Activated T-helper 9 cell treated with anti-CD3 and anti-CD28 coated beads, Interleukin-2, amount 50 U/mL, for 16 hours (primary cell): ENCODE measurements at places on chromosomes 3 and 15.
A peak's percentile ranks its signal among the peaks of the same experiment; 100 is the strongest.

DNA sequence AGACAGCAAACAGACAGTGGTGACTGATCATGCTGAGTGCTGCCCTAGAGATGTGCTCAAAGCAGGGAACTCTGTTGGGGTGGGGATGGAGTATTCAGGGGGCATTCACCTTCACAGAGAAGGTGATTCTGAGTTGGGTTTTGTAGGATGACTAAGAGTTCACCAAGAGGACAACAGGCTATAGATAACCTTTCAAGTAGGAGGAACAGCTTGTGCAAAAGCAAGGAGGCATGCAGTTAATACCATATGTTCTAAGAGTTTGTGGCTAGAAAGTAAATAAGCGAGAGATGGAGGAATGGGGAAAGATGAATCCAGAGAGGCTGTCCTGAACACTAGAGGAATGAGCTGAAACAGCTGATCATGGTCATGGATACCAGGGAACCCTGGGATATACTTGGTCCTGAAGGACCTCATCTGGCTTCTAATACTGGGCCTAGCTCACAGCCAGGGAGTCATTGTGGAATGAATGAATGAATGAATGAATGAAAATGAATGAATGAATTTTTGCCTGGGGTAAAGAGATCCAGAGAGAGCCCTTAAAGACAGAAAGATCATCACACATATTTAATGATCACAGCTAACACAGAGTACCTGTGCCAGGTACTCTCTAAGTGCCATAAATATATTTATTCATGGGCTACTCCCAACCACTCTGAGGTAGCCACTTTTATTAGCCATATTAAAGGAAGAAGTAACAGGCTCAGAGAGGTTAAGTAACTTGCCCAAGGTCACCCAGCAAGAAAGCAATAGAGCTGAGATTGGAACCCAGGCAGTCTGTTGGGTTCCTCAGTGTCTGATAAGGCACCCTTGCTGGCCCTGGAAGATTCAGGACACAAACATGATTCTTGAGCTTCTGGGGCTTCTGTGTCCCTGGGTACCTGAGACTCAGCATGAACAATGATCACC lies 22.0 kb downstream of the SMAD6 start:
- DNase-seq: no peak

DNA sequence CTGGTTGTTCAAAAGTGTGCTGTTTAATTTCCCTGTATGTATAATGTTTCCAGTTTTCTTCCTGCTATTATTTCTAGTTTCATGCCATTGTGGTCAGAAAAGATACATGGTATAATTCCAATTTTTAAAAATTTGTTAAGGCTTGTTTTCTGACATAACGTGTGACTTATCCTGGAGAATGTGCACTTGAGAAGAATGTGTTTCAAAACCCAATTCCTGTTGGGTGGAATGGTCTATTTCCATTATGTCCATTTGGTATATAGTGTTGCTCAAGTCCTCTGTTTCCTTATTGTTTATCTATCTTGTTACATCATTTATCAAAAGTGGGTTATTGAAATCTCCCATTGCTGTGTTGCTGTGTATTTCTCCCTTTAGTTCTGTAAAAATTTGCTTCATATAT lies 215.4 kb downstream of the GREM1 start:
- DNase-seq: no peak

GRCh38 chr15:39828374-39828931 lies 45.8 kb upstream of the FSIP1 start:
- no peak for DNase-seq

DNA sequence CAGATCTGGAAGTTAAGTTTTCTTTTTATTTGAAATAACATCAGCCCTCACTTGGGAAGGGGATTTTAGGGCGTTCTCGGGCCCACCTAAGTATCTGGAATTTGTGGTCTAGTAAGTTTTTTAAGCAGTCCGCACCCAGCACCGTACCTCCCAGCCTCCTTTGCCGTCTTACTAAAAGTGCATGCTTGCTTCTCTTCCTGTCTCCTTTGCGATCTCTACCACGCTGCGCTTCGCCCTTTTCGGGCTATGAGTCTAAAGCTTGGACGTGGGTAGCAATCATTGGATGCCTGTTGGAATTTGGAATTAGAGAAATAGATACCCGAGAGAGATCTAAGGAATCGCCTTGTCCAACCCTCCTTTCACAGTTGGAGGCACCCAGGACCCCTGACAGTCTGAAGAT lies 1.1 kb downstream of the THSD4 start:
- no peak for DNase-seq

GRCh38 chr3:81864272-81864671 lies 102.8 kb upstream of the GBE1 start:
- DNase-seq: no peak

- peak; percentile 1 for DNase-seq
Observed at GRCh38 chr15:62390791-62391640, 225.9 kb upstream of the C2CD4B start.

DNA sequence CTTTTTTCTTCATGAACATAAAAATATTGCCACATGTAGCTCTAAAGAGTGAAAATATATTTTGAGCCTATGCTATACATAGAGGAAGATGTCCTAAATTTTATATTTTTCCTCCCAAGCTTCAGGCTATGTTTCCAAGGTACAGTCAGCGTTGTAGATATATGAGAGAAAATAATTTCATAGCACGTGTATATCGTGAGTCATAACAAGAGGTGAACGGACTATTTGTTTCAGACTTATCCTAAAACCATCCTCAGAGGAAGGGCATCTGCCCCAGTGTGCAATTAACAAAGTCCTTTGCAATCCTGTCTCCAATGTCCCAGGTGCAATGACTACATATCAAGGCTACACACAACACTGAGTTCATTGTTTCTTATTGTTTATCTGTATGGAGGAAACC lies 177.3 kb upstream of the ARRDC4 start:
- DNase-seq: no peak

DNA sequence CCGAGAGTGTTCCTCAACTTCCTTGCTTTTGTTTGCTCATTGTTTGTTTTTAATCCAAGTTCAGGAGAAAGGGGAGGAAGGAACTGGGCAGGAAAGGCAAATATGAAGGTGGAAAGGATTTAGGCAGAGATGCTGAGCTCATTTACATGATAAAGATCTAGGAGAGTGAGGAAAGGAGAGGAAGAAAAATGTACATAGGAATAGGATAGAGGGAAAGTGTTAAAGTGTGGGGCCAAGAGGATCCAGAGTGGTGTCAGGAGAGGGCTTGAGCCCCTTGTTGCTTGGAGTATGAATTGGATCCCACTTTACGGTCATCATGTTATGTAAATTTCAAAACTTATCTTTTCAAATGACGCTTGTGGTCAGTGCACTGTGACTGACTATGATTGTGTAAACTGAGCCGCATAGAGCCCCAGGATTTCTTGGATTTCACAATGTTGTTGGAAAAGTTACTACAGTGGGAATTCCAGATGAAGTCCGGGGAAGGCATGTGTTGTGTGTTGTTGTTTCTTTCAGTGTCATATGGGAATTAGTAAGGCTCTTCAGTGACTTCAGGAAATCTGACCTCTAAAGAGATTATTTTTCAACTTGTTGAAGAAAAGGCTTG lies 15.0 kb upstream of the PLD1 start:
- DNase-seq: no peak

DNA sequence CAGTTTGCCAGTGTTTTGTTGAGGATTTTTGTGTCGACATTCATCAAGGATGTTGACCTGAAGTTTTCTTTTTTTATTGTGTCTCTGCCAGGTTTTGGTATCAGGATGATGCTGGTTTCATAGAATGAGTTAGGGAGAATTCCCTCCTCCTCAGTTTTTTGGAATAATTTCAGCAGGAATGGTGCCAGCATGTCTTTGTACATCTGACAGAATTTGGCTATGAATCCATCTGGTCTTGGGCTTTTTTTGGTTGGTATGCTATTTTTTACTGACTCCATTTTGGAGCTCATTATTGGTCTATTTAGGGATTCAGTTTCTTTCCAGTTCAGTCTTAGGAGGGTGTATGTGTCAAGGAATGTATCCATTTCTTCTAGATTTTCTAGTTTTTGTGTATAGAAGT lies 320.0 kb upstream of the PPP2R3A start:
- DNase-seq: no peak

DNA sequence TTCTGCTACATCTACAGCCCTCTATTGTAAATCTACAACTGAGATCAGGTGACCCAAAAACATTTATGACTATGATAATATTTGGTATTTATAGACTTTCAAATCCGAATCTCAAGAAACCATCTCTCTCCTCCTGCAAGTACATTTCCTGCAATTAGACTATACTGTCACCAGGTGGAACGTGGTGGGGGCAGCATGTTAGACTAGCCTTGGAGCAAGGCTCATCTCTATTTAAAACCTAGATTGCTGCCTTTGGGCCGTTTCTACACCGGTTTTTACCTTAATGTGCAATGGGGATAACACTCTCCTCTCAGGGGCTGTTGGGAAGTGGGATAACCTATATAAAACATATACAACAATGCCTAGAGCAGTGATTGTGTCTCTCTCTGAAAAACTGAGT lies 3.8 kb upstream of the KATNBL1 start:
- no peak for DNase-seq

DNA sequence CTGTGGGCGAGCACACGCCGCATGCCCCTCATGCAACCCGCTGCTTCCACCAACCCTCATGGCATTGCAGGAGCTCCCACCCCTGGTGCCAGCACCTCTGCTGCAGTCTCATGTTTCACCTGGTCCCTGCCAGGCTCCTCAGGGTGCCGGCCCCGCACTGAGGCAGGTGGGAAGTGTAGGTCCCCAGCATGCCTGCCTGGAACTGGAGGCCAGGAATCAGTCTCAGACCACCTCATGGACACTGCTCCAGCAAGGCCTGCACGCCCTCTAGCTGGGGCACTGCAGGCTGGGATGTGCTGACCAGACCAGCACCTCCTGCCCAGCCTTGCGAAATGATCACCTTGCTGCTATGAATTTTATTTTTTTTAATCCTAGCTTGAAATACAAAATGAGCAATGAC lies 39.1 kb downstream of the OCA2 start:
- DNase-seq: no peak

GRCh38 chr3:1469687-1470086 lies 376.9 kb downstream of the CNTN6 start:
- no peak for DNase-seq

- no peak for DNase-seq
Observed at GRCh38 chr15:47337836-47338235, 379.5 kb upstream of the SEMA6D start.

DNA sequence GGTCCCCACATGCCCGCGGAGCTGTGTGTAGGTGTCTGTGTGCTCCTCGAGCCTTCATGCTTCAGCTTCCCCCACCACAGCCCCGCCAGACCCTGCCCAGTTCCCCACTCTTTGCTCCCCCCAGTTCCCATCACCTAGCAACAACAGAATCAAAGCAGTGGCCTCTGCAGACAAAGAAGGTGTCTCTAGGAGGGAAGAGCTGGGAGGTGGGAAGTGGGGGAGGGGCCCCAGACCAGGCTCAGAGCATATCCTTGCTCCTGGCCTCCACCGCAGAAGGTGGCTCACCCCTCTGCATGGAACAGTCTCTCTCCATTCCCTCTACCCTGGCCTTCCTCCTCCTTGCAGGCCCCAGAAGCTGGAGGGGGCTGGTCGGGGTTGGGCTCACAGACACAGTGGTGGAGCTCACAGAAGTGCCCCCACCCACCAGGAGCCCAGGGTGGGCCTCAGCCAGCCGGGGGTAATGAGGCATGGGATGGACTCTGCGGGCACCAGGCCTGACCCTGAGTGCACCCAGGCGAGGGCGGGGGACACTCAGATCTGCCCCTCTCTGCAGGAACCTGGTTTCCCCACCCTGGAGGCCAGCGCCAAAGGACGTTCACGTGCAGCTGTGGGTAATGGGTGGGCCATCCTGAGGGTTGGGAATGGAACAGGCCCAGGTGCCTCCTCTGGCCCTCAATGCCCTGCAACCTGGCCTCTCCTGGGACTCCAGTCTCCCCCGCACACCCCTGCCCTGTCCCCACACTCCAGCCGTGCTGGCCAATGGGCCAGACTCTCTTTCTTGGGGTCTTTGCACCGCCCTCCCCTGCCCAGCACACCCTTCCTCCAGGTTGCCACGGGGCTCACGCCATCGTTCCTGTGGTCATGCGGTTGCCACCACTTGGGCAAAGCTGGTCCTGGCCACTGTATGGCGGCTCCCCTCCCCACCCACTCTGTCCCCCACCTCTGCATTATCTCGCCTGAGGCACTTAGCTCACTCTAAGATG lies 53.4 kb downstream of the TPRA1 start:
- no peak for DNase-seq

DNA sequence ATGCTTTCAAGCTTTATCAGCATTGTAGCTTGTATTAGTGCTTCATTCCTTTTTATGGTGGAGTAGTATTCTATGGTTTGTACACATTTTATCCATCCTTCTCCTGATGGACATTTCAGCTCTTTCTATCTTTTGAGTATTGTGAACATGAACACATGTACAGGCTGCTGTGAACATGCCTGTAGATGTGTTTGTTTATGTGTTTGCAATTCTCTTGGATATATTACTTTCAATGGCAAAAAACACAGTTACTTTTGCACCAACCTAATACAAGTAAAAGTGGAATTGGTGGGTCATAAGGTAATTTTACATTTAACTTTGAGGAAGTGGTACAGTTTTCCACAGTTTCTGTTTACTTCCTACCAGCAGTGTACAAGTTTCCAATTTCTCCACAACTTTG lies 180.4 kb downstream of the FNDC3B start:
- DNase-seq: no peak

DNA sequence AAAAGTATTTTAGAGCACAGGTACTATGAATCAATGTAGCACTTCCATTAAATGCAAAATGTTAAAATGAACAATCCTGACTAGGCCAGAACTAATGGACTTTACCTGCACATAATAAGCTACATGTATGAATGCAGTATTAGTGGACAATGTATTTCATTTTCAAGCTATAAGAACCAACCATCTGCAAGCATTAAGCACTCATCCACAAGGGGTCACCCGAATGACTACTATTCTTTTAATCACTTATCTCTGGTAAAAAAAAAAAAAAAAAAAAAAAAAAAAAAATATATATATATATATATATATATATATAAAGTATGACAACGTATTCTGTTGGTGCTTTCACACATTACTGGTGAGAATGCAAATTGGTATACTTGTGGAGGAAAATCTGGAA lies 7.2 kb downstream of the HERC1 start:
- DNase-seq: no peak

- DNase-seq: no peak
Observed at GRCh38 chr3:162492446-162493081, 996.0 kb downstream of the OTOL1 start.

DNA sequence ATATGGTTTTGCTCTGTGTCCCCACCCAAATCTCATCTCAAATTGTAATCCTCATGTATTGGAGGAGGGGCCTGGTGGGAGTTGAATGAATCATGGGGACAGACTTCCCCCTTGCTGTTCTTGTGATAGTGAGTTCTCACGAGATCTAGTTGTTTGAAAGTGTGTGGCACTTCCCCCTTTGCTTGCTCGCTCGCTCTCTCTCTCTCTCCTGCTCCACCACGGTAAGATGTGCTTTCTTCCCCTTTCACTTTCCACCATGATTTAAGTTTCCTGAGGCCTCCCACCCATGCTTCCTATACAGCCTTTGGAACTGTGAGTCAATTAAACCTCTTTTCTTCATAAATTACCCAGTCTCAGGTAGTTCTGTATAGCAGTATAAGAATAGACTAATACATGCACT lies 60.7 kb downstream of the GSK3B start:
- DNase-seq: no peak

- DNase-seq: no peak
Observed at GRCh38 chr3:99803297-99803696, 14.4 kb upstream of the CMSS1 start.
